ENCODE measurements at places on chromosomes 1 and 21.

GRCh38 chr1:176989023-176989422, 175.5 kb downstream of the ASTN1 start:
- DNase-seq: no peak

- DNase-seq: no peak
These were observed 11.1 kb downstream of the F3 start for GRCh38 chr1:94530373-94530878.

DNA sequence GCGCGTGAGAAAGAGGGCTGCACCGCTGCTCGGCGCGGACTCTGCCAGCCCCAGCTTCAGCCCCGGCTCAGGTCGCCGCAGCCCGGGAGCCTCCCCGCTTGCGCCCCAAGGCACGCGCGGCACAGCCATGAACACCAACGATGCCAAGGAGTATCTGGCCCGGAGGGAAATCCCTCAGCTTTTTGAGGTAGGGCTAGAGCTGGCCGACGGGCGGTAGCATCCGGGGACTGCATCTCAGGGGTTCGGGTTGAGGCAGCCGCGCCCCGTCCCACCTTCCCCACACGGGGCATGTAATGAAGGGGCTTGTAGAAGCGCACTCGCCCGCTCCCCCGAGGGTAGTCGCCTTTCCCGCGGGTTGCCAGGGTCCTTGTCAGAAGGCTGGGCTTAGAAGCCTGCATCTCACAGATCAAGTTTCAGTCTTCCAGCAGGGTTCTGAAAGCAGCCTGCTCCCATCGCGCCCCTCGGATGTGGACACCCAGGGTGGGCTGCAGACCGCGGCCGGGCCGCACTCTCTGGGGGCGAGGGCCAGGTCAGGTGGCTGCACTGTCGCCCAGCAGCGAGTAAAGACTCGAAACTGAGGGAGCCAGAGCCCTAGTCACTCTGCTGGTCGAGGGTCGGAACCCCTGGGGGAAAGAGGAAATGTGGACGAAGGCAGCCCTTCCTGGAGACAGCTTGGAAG, 507 bp downstream of the AK5 start:
- DNase-seq: no peak

DNA sequence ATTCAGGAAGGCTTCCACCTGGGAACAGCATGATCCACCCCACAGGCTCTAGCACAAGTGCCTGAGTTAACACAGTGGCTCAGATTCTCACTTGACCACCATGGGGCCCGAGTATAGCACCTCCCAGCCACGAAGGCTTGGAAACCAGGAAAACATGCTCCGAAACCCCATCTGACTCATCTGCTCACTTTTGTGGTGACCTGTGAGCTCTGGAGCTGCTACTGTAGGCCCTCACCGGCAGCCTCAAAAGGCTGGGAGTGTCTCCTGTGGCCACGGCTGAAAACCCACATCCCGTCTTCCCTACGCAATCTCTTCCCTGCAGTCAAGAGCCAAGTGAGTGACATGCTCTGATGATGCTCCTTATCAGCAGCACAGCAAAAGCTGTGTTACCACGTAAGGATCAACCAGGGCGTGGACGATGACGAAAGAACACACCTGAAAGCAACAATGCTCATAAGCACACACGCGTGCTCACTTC, 81.4 kb downstream of the TGFBR3 start:
- DNase-seq: no peak

DNA sequence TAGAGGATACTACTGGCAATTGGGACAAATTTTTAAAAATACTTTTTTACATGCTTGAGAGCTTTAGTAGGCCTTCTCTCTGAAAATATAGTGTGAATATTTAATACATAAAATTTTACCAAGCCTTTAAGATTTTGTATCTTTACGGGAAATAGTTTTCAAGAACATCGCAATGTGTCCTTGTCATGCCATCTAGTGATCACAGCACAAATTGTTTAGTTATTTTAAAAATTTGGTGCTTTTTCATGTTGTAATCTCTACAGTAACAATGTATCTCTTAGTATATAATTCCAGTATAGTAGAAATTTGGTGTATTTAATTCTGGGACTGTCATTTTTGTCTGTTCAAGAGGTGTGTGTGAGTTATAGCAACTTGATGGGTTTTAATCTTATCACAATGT, 6.7 kb downstream of the CDC7 start:
- no peak for DNase-seq

GRCh38 chr1:85267313-85267712, 7.9 kb upstream of the C1orf52 start:
- DNase-seq: no peak

DNA sequence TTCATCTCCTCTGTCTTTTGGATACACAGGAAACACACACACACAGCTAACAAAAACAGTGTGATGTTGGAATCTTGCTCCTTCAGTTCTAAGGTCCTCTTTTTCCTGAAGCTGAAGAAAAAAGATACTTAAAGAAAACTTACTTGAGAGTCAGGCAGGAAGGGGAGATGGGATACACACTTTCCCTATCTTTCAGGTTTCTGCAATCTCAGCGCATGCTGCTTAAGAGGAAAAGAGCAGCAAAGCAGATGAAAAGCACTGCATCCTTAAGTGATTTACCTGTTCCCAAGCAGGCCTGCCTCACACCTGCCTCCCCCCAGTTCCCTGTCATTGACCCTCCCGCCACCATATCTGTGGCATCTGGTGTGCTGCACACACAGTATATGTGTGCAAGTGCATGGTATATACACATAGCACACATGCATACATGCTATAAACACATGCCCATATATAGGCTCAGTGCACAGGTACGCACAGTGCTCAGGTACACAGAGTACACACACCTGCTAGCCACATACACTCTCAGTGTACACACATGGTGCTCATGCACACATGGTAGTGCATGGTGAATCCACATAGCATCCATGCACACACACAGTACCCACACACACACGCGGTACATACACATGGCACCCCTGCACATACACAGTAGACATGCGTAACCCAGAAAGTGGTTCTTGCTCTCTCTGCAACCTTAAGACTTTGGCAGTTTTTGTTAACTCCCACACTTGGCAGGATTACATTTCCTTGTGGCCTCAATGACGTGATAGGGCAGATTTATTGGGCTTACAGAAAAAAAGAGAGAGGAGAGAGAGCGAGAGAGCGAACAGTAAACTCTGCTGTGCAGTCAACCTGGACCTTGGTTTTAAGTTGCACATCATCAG, 166.9 kb downstream of the TOMM20 start:
- DNase-seq: no peak

- DNase-seq: no peak
These were observed 28.9 kb downstream of the RHEX start for GRCh38 chr1:206081856-206082255.

GRCh38 chr1:50827546-50827945, 132.5 kb downstream of the FAF1 start:
- no peak for DNase-seq

GRCh38 chr1:28083876-28084275, 4.5 kb downstream of the EYA3 start:
- DNase-seq: no peak

DNA sequence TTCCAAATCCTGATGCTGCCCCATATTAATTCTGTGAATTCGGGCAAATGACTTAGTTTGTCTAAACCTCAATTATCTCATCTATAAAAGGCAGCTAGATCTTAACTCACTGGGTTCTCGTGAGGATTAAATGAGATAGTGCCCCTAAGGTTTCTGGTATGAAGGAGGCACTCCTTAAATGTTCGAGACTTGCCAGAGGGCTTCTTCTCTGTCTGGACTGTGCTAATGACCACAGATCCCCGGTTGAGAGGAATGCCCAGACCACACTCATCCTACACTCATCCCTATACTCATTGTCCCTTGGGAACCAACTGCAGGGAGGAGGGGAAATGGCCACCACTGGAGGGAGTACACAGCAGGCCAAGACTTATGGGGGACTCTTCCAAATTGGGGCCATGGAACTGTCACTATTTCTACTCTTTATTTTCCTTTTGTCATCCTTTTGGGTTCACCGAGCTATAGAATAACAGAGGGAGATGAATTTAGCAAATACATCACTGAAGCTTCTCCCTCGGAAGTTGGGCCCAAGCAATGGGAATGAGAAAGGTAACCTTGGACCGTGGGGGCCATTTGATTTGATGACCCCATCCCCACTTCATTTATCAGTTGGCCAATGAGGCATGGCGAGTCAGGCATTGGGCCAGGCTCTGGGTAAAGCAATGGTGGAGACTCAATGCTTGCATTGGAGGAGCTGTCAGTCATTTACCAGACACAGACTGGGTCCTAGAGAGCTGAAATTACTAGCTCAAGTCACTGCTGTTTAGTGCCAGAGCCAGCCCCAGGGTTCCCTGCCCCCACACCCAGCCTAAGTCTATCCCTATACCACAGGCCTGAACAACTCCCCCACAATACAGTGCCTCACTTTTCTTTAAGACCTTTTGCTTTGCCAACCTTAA, 5.1 kb downstream of the ATF3 start:
- no peak for DNase-seq

GRCh38 chr1:147089457-147089856, 82.8 kb downstream of the PRKAB2 start:
- no peak for DNase-seq

GRCh38 chr1:51518033-51518585, 957 bp downstream of the EPS15 start:
- DNase-seq: peak; percentile 10

DNA sequence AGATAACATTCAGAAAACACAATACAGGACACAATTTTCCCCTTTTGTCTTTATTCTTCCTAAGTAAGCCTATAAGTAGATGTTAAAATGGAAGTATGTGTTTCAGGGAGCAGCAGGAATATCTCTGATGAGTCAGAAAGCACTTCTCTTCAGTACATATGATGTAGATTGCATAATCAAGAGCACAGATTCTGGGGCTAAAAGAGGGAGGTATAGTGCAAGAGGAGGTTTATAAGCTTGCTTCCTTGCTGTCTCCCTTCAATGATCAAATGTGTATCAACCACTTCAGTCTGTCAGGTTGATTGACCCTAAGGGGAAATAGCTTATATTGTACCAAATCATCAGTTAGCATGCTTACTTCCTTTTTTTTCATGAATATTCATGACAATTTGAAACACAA, 822.8 kb downstream of the BRINP3 start:
- DNase-seq: no peak

DNA sequence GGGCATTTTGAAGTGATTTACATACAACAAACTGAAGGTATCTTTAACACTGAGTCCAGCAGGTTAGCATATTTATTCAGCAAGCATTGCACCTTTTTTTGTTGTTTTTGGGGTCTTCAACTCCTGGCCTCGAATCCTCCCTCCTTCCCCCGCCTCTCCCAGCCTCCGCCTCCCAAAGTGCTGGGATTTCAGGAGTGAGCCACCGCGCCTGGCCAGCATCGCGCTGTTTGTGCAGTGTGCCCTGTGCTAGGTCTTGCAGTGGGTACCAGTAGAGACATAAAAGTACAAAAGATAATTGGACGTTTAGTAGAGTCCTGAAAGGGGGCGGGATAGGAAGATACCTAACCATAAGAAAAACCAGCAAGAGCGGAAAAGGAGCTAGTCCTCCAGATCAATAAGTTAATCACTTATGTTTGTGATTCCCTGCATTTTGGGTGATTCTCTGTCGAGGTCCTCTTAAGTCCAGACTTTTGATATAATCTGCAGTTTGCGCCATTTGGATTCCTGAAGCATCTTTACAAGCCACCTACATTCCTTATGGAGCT, 111.8 kb downstream of the OSBPL9 start:
- DNase-seq: no peak

- no peak for DNase-seq
These were observed 41.0 kb downstream of the GATAD2B start for GRCh38 chr1:153881751-153882150.

GRCh38 chr1:36570006-36570405, 87.3 kb upstream of the CSF3R start:
- no peak for DNase-seq

- no peak for DNase-seq
These were observed 61.4 kb downstream of the CASZ1 start for GRCh38 chr1:10734962-10735544.

DNA sequence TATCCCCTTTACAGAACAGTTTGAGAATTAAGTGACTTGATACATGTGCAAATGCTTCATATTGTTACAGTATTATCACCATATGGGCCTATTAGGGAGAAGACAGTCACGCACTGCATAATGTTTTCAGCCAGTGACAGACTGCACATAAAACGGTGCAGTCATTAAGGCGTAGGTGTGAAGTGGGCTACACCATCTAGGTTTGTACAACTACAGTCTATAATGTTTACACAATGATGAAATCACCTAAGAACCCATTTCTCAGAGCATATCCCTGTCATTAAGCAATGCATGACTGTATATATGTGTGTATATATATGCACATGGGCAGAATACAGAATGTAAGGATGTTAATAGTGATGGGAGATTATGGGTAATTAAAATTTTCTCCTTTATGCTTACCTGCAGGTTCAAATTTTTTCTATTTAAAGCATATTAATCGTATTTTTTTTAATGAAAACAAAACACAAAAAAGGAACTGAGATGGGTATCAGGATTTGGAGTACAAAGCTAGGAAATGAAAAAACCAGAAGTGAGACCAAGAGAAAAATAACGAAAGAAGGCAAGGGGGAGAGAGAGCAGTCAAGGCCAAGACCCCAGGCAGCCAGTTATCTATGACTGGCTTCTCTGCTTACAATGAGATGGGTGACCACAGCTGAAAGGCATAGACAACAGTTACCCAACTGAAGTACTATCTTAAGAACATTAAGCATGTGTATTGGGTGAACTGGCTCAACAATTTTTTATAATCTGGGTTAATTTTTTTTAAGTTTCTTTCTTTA, 122.9 kb upstream of the DAB1 start:
- no peak for DNase-seq

DNA sequence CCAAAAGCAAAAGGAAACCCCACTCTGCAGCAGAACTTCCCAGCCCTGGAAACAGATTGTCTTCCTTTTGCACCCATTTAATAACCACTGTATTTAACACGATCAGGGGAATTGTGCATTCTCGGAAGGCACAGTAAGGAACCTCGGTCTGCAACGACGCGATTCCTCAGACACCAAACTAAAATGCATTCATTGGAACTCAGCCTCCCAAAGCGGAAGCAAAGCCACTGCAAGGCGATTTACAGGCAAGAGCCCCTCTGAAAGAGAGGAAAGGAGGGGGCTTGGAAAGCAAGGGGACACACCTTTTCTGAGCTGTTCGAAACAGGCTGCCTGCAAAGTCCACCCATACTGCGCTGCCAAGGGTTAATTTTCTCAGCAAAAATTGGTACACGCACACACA, 297.7 kb downstream of the OMA1 start:
- DNase-seq: no peak

GRCh38 chr1:85122169-85122568, 73.9 kb upstream of the MCOLN3 start:
- DNase-seq: no peak

GRCh38 chr1:11838349-11839272, 9.0 kb downstream of the NPPA start:
- DNase-seq: peak; percentile 33

GRCh38 chr1:179295164-179295755, 1.7 kb downstream of the SOAT1 start:
- DNase-seq: no peak

- DNase-seq: no peak
These were observed 1.1 kb downstream of the LAMB3 start for GRCh38 chr1:209651138-209651587.

- DNase-seq: no peak
These were observed 169.3 kb upstream of the ZP4 start for GRCh38 chr1:238060061-238060460.

GRCh38 chr1:244021427-244021826, 29.7 kb upstream of the ZBTB18 start:
- no peak for DNase-seq

- no peak for DNase-seq
These were observed 6.3 kb downstream of the MX2 start for GRCh38 chr21:41367945-41368734.

GRCh38 chr1:205545991-205546390, 41.5 kb downstream of the CDK18 start:
- DNase-seq: no peak

GRCh38 chr1:195520757-195521156, 1087.5 kb downstream of the KCNT2 start:
- DNase-seq: no peak
